Activated CD8-positive, alpha-beta memory T cell treated with anti-CD3 and anti-CD28 coated beads for 36 hours (primary cell): ENCODE measurements at places on chromosomes 7 and 10. TPM values are rescaled to one million over a fixed set of nuclear protein-coding genes. Genes with fewer than 3 reads are reported as not detected.

The TUBB8 gene
- total RNA-seq, result not detected

The TLL2 gene
- total RNA-seq, result not detected

The SMARCD3 gene
- 1.3 TPM for total RNA-seq

The PPP1R9A gene
- total RNA-seq, result 0.08 TPM

The CYP2C19 gene
- total RNA-seq, result not detected

The C10orf105 gene
- total RNA-seq, result 0.17 TPM

The NRCAM gene
- total RNA-seq, result 0.34 TPM

The EMX2 gene
- total RNA-seq, result not detected

The FAM25C gene
- not detected for total RNA-seq

The OR2A42 gene
- not detected for total RNA-seq

The TMEM213 gene
- not detected for total RNA-seq

The CLEC5A gene
- total RNA-seq, result not detected

The CDC14C gene
- total RNA-seq, result not detected

The HKDC1 gene
- total RNA-seq, result not detected

The ENO4 gene
- not detected for total RNA-seq

The INMT gene
- not detected for total RNA-seq

The C7orf57 gene
- total RNA-seq, result 2.1 TPM

The SOSTDC1 gene
- not detected for total RNA-seq
